ENCODE measurements at places on chromosomes 3 and 15.
A peak's percentile ranks its signal among the peaks of the same experiment; 100 is the strongest.

DNA sequence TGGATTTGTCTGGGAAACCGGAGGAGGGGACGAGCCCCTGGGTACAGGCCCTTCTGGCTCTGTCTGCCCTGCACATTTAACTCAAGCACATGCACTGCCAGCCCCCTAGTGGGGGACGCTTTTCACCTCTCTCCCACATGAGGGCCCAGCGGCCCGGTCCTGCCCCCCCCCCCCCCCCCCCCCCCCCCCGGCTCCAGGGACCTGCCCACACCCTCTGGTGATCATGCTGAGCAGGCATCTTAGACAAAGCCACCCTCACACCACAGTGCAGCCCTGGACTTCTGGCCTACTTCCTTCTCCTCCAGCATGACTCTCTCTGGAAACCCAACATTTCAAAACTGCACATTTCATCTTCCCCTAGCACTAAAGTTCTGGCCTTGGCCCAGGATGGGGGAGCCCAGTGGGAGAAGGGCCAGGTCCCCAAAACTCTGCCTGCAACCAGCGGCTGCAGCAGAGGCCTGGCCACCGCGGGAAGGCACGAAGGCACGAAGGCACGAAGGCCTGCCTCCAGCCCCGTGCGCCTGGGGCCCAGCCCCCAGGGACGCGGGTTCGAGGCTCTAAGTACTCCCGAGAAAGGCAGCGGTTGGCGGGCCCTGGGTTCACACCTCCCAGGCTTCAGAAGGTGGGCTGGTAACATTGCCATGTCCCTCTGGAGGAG lies 14.1 kb downstream of the KLF15 start:
- DNase-seq, result peak; percentile 10

- DNase-seq, result no peak
Observed at GRCh38 chr15:26773067-26773877, 406 bp upstream of the GABRB3 start.

- no peak for DNase-seq
Observed at GRCh38 chr15:43361313-43361903, 9.4 kb downstream of the ZSCAN29 start.

- DNase-seq, result no peak
Observed at GRCh38 chr3:68090571-68090970, 436.2 kb upstream of the SUCLG2 start.

DNA sequence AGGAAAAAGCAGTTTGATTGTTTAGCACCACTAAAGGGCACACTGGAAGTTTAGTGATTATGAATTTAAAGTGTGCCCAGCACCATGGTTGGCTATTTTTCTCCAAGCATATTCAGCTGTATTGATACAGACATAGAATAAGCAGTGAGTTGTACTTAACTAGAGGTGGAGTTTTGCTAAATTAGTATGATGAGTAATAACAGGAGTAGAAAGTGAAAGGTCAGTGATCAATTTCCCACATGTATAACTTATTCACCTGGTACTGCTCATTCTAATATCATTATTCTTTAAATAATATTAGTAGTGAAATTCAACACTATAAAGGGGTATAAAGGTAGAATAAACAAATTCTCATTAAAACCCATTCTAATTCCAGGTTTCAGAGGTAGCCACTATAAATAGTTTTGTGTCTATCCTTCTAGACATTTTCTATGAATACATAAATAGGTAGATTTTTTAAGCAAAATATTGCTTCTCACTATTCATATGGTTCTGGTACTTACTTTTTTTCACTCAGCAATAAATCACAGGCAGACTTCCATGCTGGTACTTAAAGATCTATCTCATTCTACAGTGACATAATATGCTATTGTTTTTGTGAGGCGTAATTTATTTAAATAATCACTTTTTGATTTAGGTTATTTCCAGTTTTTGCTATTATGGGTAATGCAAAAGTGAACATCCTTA lies 732.9 kb downstream of the VGLL3 start:
- no peak for DNase-seq

- no peak for DNase-seq
Observed at GRCh38 chr15:63250312-63250965, 27.0 kb upstream of the APH1B start.

All from stimulated activated CD4-positive, alpha-beta T cell treated with anti-CD3 and anti-CD28 coated beads, Interleukin-2, amount 100 ng/mL, for 24 hours (primary cell).